ENCODE measurements at places on chromosomes 2 and 18.

- no peak for DNase-seq
Measured at GRCh38 chr18:75854174-75854573, 426.7 kb upstream of the SMIM21 start.

DNA sequence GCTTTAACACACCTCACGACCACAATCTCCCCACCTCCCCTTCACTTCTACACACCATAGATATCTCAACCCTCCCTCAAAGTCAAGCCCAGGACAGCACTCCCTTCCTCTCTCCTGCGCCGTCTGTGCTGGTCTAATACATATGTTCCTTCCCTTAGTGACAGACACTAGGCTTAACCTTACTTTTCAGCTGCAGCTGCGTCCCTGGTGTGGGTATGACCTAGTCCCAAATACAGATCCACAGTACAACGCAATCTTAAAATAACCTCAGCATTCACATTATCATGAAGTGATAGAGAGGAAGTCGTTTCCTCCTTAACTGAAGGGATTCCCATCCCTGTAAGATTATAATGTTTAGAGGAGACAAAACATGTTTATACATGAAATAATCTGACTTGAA is 192.7 kb upstream of the TANK start:
- DNase-seq, result no peak

DNA sequence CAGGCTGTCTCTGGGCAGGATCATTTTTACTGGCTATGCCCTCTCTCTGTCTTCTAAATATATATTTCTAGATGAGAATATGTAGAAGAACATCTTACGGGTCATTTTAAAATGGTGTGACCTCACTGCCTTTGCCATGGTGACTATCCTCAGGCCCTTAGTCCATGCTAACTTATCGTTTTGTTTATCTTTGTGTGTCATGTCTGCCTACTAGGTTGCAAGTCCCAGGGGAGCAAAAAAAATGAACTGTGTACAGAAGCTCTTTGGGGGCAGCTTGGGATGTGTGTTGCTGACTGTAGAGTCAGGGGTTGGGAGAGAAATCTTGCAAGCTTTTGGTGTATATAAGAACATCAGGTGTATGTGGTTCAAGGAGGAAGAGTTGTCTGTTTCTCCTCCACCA is 11.0 kb downstream of the CPSF3 start:
- DNase-seq, result no peak

DNA sequence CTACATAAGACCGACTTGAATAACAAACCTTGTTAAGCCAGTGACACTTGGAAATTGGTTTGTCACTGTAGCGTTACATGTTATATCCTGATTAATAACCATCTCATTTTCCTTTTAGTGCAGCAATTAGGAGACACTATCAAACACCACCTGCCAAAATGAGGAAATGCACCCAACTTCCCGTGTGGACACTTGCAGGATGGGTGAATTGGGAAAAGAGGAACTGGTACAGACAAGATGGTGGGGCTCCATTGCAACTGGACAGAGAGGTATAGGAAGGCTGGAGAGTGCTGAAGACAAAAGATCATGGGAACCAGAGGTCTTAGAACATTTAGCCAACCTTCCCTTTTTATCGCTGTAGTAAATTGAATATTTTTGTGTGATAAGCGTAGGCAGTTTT is 816.3 kb upstream of the HS6ST1 start:
- DNase-seq, result no peak

DNA sequence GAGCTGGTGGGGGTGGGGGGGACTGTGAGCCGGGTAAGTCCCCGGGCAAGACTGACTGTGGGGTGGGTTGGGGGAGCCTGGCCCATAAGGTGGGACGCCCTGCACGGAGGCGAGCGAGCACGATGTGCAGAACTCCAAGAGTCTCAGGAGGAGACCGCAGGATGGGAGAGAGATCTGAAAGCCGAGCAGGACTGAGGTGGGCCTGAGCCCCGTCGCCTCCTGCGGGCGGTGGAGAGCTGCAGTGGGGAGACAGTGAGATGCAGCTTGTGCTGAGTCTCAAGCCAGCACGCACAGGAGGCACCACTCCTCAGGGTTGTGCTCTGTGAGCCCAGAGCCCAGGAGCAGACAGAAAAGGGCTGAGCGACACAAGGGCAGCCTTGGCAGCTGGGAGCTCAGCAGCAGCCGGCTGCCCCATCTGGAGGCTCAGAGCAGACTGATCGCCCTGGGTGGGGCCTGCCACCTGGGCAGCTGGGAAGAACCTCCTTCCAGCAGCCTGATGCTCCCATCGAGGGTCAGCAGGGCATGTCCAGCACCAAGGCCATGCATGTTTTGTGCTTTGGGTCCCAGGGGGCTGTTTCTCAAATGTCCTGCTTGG is 15.9 kb downstream of the ARHGEF4 start:
- no peak for DNase-seq

DNA sequence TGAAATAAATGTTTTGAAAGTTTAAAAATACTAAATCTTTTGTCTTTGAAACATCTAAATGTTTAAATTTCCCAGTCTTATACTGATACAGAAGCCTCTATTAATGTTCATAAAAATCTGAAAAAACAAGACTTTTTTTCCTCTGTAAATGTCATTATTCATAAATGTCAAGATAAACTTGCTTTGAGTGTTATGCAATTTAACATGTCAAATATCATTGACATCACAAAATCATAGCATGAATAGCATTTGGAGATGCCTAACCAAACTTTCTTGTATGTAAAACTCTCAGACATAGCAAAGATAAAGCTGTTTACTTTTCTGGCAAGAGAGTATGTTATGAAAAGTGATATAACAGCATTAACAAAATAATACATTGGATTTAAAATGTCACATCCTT is 128.0 kb upstream of the CDH19 start:
- DNase-seq, result no peak

- no peak for DNase-seq
Measured at GRCh38 chr2:236055471-236055870, 112.7 kb downstream of the GBX2 start.

GRCh38 chr2:127419448-127420038 is 1.3 kb downstream of the PROC start:
- no peak for DNase-seq

- no peak for DNase-seq
Measured at GRCh38 chr2:30221531-30221930, 9.8 kb upstream of the LBH start.

GRCh38 chr2:38076152-38076709 is 280 bp upstream of the CYP1B1 start:
- no peak for DNase-seq

DNA sequence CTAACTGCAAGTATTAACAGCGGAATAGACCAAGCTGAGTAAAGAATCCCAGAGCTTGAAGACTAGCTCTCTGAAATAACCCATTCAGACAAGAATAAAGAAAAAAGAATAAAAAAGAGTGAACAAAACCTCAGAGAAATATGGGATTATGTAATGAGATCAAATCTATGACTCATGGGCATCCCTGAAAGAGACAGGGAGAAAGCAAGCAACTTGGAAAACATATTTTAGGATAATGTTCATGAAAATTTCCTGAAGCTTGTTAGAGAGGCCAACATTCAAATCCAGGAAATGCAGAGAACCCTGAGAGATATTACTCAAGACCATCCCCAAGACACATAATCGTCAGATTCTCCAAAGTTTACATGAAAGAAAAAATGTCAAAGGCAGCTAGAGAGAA is 17.3 kb downstream of the PFN4 start:
- no peak for DNase-seq

DNA sequence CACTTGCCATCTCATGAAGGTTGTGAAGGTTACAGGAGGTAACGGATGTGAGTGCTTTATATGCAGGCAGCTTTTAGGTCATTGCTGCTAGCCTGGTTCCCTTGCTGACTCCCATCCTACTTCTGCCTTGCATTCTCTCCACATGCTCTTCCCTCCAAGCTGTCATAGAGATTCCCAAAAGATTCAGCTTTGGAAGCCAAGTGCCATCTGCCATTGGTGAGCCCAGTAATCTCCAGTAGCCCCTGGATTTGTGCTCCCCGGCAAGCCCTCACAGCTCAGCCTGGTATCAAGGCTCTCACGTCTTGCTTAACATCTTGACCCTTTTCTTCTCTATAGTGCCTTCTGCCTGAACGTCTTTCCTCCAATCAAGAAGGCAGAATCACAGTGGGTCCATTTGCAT is 61.6 kb downstream of the MYT1L start:
- DNase-seq, result no peak

GRCh38 chr18:75618146-75618545 is 190.6 kb upstream of the SMIM21 start:
- DNase-seq, result no peak

DNA sequence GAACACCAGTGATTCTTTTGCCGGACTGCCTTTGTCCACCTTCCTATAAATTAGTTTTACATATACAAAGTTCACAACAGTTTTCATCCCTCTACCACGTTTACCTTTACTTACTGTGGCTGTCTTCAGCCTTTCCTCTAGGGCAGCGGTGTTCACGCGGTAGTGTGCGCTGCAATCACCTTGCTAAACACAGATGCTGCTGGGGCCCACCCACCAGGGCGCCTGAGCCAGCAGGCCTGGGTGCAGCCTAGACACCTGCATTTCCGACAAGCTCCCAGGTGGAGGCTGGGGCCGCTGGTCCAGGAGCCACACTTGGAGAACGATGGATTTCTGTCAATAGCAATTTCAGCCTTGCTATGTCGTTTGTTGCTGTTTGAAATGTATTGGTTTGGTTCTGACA is 83.1 kb downstream of the NDUFA10 start:
- DNase-seq, result no peak

DNA sequence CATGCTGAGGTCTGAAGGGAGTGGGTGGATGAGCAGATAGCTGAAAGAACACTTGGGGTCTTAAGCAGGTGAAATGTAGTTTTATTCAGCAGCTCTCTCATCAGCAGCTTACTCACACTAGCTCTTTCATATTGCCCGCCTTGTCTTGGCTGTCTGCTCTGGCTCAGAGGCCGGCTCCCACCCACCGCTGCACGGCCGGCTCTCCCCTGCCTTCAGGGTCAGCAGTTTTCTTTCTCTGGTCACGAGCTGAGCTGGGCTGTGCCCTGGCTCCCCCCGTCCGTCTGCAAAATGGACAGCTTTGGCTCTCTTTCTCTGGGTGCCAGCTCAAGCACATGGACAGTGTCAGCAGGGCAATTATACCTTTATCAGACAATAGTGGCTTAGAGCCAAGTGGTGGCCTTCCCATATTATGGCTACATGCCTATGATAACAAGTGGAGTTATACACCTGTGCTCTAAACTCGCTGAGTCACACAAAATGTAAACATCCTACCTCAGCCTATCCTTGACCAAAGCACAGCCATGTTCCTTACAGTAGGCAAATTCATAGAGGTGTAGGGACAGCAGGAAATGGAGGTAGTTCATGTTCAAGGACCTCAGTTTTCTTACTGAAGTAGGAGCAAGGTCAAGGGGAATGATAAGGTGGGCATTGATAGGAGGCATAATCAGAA is 224.8 kb downstream of the SOCS6 start:
- DNase-seq, result no peak

- DNase-seq, result no peak
Measured at GRCh38 chr2:30136764-30137444, 9.9 kb upstream of the YPEL5 start.

- DNase-seq, result no peak
Measured at GRCh38 chr18:76358774-76359173, 136.3 kb downstream of the ZNF516 start.

- no peak for DNase-seq
Measured at GRCh38 chr2:217632043-217632442, 370.8 kb downstream of the TNS1 start.

GRCh38 chr2:204973616-204974015 is 428.3 kb downstream of the PARD3B start:
- no peak for DNase-seq

GRCh38 chr2:216503159-216503629 is 4.5 kb downstream of the RPL37A start:
- DNase-seq, result no peak

GRCh38 chr2:222706616-222707015 is 35.2 kb downstream of the MOGAT1 start:
- no peak for DNase-seq

DNA sequence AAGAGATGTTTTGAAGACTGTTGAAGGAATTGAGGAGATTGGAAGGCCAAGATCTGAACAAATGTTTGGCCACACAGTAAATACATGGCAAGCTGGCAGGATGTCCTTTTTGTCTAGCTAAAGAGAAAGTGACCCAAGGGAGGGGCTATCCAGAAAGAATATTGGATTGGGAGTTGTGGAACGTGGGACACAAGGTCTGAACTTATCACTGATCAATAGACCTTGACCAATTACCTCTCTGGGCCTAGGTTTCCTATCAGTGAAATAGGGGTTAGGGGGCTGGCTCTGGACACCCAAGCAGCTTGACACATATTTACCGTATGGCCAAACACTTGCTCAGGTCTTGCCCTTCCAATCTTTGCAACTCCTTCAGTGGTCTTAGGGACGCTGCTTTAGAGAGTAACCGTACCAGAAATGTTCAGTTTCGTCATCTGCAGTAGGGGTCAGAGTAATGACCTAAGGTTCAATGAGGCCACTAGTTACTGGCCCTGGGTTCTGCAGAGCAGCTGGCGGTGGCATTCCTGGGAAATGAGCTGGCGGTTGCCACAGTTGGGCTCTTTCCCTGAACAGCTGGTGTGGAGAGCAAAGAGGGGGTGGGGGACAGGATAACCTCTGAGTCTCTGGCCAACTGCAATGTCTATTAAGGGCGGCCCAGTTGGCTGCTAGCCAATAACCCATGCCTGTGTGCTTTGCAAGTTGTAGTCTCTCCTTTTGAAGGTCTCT is 70.1 kb upstream of the STPG4 start:
- peak; percentile 9 for DNase-seq

DNA sequence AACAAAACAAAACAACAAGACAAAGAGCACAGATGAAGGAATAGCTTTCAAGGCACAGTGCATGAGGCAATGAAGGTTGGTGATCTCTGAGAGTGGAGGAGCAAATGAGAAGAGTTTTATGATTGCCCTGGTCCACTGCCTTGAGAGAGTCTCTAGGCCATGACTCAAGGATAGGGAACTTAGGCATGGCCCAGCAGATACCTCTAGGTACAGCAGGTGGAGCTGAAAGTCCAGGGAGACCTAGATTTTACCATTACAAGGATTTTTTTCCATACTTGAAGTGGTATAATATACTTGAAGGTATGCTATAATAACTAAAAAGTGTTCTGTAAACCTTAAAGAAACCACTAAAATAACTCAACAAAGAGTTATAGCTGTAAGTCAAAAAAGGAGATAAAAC is 239.5 kb upstream of the KLHL29 start:
- DNase-seq, result no peak

DNA sequence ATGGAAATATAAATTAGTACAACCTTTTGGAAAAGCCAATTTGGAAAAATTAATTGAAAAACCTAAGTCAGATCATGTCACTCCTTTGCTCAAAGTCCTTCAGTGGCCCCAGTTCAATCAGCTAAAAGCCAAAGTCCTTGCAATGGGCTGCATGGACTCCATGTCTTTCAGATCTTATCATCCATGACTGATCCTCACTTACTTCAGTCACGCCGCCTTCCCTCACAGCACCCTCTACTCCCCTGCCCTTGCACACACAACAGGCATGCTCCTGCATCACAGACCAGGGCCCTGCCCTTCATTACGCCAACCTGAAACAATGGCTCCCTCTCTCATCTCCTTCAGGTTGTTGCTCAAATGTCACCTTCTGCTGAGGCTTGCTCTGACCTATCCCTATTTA is 15.6 kb downstream of the KANSL3 start:
- no peak for DNase-seq

GRCh38 chr2:20594957-20595356 is 55.9 kb downstream of the HS1BP3 start:
- DNase-seq, result no peak

GRCh38 chr2:18724371-18725145 is 135.2 kb upstream of the NT5C1B start:
- no peak for DNase-seq
